ENCODE measurements at places on chromosomes 2 and 18.

- H3K4me3 ChIP-seq = no peak overlapping the region
- no peaks in the 10 kb centered on the region for H3K27me3 ChIP-seq
- peak; percentile 21 for DNase-seq
- peaks cover 28% of the 10 kb centered on the region for H3K4me1 ChIP-seq
- no peak overlapping the region for H3K27ac ChIP-seq
- H3K36me3 ChIP-seq = peaks cover 9% of the 10 kb centered on the region
Observed at GRCh38 chr18:13513021-13513420, 213.3 kb downstream of the FAM210A start.

- H3K27ac ChIP-seq = no peak overlapping the region
- H3K4me3 ChIP-seq = no peak overlapping the region
- DNase-seq = no peak
- H3K27me3 ChIP-seq = peaks cover 3% of the 10 kb centered on the region
- H3K4me1 ChIP-seq = peaks cover 24% of the 10 kb centered on the region
Observed at GRCh38 chr2:68693951-68694350, 40.7 kb upstream of the ARHGAP25 start.

- peaks cover 86% of the 10 kb centered on the region for H3K4me1 ChIP-seq
- H3K36me3 ChIP-seq = peaks cover 2% of the 10 kb centered on the region
- H3K27ac ChIP-seq = peak overlapping the region; percentile 61
- no peak for DNase-seq
Observed at GRCh38 chr2:160334028-160334741, 134.1 kb upstream of the ITGB6 start.

DNA sequence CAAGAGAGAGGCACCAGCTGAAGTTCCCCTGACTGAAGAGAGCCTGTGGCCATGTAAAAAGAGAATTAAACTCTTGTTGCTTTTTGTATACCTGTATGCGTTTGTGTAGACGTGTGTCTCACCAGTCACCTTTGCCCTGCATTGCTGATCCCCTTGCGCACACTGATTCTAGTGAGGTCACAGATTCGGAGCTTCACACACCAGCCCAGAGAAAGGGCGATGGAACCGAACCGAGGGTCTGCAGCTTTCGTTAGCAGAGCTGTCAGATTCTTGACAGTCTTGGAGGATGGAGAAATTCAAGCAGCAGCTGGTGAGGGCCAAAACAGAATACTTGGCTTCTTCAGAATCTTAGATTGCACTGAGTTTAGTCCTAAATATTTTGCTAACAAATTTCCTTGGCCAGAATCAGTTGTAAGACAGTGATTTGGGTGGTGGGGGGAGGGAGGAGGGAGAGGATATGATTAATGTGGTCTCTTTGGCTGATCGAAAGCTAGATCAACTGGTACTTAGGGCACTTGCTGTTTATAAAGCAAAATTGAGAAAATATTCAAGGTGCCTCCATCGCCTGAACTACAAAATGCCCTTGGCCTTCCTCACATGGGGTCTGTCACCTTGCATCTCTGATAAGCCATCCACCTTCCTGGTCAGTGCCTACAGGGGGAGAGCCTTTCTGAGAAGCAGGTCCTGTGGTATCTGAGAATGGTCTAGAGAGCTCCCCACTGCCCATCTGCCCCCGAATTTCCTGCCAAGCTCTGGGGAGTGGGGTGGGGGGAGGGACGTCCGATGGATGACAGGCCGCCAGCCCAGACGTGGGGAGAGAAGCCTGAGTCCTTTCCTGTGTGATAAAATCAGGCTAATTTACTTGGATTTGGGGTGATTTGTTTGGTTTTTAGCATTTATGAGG lies 123.5 kb downstream of the CABLES1 start:
- H3K4me1 ChIP-seq = peaks cover 38% of the 10 kb centered on the region
- no peaks in the 10 kb centered on the region for H3K36me3 ChIP-seq
- H3K27ac ChIP-seq = peak overlapping the region; percentile 87
- no peak for DNase-seq

- no peak for DNase-seq
- H3K4me3 ChIP-seq = no peak overlapping the region
- H3K27me3 ChIP-seq = no peaks in the 10 kb centered on the region
- H3K27ac ChIP-seq = no peak overlapping the region
- peaks cover 53% of the 10 kb centered on the region for H3K4me1 ChIP-seq
Observed at GRCh38 chr18:62200121-62200914, 13.3 kb downstream of the RELCH start.

GRCh38 chr2:239936838-239937581 lies 88.1 kb downstream of the NDUFA10 start:
- H3K27me3 ChIP-seq = peaks cover 3% of the 10 kb centered on the region
- H3K36me3 ChIP-seq = no peaks in the 10 kb centered on the region
- H3K4me1 ChIP-seq = no peaks in the 10 kb centered on the region
- no peak for DNase-seq

DNA sequence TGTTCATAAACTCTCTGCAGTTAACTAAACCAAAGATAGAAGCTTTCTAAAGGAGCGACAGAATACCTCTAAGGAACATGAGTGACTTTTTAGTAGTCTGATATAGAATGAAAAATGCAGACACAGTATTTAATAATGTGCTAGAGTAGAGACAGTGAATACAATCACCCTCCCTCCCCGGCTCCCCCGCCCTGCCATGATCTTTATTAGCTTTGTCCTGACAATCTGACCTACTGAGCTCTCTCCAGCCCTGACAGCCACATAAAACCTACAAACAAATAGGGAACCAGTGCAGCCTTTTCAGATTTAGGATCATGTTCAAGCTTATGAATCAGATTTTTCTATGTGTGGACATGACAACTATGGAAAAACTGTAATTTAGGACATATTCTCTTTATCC lies 777.6 kb upstream of the FANCL start:
- no peaks in the 10 kb centered on the region for H3K36me3 ChIP-seq
- no peak for DNase-seq
- no peak overlapping the region for H3K27ac ChIP-seq
- no peaks in the 10 kb centered on the region for H3K27me3 ChIP-seq
- H3K4me3 ChIP-seq = no peak overlapping the region
- no peaks in the 10 kb centered on the region for H3K4me1 ChIP-seq

DNA sequence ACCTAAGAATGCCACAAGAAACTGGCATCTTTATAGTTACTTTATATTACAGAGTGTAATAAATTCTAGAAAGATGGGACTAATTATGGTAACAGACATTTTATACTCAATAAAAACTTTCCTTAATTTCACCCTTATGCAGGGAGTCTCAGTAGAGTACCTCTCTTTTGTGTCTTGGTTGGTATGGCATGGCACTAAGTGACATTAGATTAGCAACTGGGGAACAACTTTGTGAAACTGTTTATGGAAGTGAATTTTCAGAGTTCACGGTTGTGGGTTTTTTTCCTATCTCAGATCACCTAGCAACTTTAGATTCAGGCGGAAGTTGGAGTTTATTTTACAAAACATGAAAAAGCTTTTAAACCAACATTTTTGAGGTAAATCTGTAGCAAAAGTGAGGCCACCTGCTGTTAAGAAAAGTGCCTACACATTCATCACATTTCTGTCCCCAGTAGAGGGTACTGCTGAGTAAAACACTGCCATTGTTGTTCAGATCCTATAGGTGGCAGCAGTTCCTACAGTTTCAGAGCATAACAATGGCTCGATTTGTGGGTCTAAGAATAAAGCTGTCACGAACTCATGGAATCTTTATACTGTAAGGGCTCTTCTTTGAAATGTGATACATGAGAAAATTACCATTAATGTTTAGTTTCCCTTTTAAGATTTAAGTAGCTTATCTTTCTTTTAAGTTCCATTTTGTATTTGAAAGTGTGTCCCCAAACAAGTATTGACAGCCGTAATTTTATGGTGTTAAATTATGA lies 117.6 kb downstream of the CAMKMT start:
- H3K4me3 ChIP-seq = no peak overlapping the region
- H3K4me1 ChIP-seq = peaks cover 4% of the 10 kb centered on the region
- DNase-seq = peak; percentile 18
- H3K27ac ChIP-seq = no peak overlapping the region
- H3K36me3 ChIP-seq = peaks cover 2% of the 10 kb centered on the region
